Fibroblast of skin of right biceps (primary cell): ENCODE measurements at places on chromosomes 11 and 22.

- no peak for DNase-seq
These were observed 3.5 kb downstream of the LARGE2 start for GRCh38 chr11:45926001-45926401.

DNA sequence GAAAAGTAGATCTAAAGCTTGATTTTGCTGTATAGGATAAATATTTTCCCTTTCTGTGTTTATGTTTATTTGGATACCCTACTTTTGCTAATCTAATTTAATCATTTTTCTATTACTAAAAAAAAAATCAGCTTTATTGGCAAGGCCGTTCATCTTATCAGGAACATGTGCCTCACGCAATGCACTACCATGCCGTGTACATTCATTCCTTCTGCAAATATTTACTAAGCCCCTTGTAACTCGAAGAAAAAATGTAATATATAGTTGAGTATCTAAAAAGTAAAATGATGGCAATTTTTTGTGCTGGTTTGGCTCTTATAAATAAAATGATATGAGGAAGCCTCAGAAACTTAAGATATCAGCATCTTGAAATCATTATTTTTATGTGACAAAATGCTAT, 8.9 kb downstream of the UVRAG start:
- DNase-seq: no peak

DNA sequence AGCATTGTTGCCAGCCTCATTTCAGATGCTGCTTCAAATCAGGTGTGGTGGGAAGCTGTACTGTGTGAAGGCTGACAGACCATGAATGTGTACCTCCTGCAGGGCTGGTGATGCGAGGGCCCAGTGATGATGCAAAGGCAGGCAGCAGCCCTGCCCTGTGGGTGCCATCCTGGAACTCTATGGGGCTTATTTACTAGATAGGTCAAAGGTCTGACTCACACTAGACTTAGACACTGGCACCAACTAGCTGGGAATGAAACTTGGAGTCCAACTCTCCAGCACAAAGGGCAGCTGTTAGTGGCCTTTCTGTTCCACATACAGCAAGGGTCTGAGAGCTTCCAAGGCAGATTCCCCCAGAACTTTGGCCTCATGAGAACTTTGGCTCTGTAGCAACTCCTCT, 138.4 kb downstream of the TTC17 start:
- no peak for DNase-seq

DNA sequence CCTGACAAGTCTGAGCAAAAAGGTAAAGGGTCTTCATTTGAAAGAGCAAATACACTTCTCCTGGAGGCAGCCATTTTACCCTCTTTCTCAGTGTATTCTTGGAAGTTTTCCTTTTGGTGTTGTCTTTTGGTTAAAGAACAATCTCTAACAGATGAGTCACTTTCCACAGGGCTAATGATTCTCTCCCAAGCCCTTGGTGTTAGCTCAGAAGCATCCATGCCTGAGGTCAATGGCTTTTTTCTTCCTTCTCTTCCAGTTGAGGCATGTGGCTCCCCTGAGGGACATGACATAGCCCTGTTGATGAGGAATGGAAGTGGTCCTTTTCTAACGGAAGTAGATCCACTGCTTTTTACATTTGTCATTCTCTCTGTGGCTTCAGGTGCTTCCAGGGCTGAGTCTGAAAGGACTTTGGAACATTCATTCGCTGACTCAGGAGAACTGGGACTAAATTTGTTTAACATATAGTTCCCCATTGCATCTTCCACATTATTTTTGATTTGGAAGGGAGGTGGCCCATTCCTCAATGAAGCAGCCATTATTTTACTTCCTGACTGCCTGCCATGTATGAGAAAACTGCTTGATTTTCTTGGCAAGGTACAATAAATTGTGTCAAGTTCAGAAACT, 13.8 kb upstream of the POGLUT3 start:
- peak; percentile 87 for DNase-seq

- no peak for DNase-seq
These were observed 37.9 kb upstream of the PRR5 start for GRCh38 chr22:44664149-44664548.

- no peak for DNase-seq
These were observed 22.4 kb downstream of the DEPDC5 start for GRCh38 chr22:31776231-31776630.
